COLO829 (cell line): ENCODE measurements at places on chromosomes 12 and 14.
A peak's percentile ranks its signal among the peaks of the same experiment; 100 is the strongest.

DNA sequence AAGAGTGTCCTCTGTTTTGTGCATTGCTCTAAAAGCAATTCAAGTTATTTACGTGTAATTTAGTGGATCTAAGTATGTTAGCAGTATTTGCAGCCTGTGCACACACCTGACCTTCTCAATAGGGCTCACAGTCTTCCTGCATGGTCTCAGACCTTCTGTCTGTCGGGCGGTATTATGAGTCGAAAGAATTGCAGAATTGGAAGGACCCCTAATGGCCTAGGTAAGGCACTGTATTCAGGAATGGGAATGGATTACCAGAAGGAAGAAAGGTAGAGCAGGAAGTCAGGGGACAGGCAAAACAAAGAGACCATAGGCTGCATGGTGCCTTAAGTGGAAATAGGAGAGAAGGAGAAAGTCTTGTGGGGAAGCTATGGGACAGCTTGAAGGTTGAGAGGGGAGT is 341.6 kb downstream of the VRK1 start:
- DNase-seq, result no peak

GRCh38 chr12:82648259-82648909 is 38.3 kb upstream of the TMTC2 start:
- no peak for DNase-seq

DNA sequence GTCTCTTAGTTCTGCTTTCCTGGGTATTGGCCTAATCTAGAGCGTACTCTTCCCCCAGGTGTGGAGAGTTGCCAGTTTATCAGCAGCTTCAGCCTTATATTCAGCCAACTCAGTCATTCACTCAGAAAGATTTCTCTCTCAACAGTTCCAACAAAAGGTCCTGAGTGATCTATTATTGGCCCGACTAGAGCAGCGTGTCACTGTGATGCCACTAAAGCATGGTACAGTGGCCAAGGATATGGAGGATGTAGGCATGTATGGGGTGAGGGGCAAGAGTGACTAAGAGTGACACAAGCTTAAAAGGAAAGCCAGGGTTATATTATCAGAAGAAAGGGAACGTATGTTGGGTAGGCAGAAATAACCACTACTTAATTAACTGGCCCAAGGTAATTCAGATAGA is 4.8 kb downstream of the NOPCHAP1 start:
- DNase-seq, result no peak

GRCh38 chr14:61380984-61381383 is 59.6 kb downstream of the PRKCH start:
- no peak for DNase-seq

DNA sequence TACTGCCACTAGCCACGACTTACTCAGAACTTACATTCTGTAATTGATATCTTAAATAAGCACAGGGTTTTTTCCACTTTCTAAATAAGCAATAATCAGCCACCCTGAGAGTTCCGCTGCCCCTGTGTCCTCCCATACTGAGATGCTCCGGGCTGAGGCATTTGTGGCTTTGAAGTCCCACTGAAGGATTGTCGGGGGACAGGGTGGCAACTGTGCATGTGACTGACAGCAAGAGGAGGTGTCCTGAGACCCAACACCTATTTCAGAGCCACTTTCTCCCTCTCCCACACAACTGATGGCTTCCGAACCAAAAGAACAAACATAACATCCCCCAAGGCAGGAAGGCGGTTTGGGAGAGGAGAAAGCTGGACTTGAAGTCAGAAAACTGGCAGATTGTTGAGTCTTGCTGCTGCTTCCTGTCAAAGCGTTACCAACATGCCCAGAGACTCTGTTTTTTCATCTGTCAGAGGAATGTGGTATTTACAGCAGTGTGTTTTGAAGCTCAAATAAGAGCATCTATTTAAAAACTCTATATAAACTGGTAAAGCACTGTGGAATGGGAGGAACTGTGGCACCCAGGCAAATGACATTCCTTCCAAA is 157.9 kb upstream of the FKBP4 start:
- no peak for DNase-seq

DNA sequence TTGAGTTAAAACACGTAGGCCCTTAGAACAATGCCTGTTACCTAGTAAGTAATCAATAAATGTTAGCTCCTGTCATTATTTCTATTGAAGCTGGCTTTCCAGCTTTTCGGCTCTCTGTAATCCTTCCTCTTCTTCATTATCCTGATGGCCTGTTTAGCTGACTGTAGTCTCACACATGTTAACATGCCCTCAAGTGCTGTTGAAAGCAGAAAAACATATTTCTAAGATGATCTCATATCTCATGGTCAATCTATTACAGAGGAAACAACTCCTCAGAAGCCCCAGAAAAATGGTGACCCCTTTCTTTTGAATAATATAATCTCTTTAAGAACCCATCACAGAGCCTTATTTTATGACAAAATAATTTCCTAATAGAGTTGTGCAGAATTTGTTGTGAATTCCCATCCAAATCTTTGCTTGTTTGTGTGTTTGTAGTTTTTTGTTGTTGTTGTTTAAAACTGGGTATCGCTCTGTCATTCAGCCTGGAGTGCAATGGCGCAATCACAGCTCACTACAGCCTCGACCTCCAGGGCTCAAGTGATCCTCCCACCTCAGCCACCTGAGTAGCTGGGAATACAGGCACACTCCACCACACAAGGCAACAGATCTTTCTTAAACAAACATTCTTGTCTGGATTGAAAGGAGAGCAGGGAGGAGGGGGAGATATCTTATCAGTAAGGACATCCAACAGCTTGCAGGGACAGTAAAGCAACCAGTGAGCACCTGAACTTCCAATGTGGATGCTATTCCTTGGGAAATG is 242.5 kb upstream of the CAND1 start:
- DNase-seq, result no peak

DNA sequence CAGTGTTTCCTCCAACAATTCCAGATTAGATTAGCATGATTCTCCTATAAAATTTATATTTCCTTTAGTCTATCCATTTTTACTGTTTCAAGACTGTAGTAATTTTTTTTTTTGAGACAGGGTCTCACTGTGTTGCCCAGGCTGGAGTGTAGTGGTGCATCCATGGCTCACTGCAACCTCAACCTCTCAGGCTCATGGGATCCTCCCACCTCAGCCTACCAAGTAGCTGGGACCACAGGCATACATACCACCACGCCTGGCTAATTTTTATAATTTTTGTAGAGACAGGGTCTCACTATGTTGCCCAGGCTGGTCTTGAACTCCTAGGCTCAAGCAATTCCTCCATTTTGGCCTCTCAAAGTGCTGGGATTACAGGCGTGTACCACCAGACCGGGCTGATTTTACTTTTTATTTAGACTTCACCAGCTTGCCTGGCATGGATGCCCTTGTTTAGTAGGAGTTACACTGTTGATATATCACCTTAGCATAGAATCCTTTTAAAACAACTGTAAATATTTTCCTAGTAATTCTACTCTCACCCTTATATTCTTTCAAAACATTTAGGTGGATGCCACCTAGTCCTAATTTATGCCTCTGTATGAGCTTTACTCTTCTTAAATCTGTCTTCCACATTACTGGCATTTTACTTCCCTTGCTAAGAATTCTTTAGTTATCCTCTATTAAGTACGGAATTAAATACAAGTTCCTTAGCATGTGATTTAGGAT is 55.8 kb upstream of the LIMA1 start:
- DNase-seq, result no peak

GRCh38 chr14:36663404-36664321 is 2.0 kb downstream of the PAX9 start:
- no peak for DNase-seq

- DNase-seq, result no peak
Observed at GRCh38 chr14:20499108-20499507, 6.2 kb upstream of the RNASE10 start.

DNA sequence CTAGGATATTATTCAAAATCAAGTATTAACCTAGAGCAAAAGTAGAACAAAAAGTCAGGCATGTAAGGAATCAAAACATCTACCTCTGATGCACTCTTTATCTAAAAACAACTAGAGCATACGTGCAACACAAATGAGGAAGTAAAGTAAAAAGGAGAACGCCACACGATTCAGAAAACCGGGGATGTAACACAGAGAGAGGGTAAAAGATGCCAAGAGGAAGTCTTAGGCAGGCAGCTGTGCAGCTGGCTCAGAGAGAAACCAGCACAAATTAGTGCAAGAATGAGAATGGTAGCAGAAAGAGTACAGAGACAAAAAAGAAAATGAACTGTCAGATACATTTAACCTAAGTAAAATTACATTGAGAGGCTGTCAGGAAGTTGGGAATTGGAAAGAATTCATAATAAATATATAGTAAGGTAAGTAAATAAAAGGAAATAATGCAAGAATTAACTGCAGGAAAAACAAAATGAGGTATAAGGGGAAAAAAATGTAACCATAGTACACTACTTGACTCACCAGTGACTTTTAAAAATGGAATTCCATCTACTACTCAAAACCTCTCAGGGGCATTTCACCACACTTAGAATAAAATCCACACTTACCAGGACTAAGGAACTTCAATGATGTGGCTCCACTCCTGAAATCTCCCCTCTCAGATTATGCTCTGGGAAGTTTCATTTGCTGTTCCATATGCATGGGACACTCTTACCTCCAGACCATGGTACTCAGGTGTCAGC is 17.1 kb downstream of the BCAT1 start:
- no peak for DNase-seq

- DNase-seq, result peak; percentile 52
Observed at GRCh38 chr14:104977681-104978653, at the start of gene AHNAK2. Gene AHNAK2 (minus strand): TSS chr14:104978374. CDS start chr14:104978237, 137 bp downstream.

DNA sequence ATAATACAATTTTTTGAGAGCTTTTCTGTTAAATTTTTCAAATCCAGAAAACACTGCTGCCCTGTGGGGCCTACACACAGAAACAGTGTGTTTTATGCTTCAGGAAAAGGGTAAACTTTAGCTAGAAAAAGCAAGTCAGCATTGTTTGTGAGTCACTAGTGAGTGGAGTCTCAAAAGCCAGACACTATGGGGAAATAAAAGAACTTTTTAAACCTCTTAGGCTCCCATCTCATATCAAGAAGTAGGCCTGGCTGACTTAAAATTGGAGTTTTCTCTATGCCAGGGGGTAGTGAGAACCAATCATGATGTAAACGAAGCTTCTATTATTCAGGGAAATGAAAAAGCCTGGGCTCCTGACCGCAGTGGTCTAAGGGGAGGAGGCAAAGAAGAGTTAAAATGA is 12.6 kb downstream of the GPR65 start:
- no peak for DNase-seq

DNA sequence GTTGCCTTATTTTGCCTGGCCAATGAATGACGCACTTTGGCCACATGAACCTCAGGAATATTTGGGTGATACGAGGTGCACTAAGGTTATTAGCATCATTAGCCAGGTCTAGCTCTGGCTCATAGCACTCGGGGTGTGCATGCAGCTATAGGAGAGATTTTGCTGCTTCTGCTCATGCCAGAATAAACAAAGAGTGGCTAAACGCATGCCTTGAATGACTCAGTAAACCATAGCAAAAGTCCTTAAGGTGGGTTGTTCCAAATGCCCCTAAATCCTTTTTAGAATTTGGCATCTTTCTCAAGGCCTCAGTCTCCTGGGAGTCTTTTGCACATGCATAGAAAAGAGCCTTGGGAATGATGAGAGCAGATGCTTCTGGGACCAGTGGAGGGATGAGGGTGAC is 343.7 kb upstream of the FKBP4 start:
- DNase-seq, result no peak

DNA sequence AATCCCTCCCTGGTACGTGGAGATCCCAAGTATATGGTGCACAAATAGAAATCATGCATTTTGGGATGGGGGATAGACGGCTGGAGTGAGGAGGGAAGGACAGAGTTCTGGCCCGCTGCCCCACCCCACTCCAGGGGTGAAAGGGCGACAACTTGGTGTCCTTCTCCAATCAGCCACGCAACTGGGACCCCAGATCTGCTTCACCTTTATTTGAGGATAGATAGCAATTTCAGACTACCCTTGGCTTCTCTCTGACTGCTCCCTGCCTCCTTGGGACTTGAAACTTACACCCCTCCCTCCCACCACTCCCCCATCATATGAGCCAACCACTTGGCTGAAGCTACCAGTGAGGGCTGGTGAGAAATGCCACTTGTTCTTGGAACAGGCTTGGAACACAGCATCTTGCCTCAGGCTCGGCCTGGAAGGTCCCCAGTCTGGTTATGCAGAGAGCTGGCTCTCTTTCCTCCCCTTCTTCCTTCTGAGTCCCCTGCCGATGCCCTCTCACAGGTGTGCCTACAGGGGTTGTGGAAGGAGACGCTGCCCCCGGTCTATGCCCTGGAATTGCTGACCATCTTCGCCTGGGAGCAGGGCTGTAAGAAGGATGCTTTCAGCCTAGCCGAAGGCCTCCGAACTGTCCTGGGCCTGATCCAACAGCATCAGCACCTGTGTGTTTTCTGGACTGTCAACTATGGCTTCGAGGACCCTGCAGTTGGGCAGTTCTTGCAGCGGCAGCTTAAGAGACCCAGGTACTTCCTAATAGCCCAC is 8.1 kb downstream of the OAS3 start:
- DNase-seq, result no peak

- no peak for DNase-seq
Observed at GRCh38 chr12:119176267-119177055, 2.3 kb upstream of the HSPB8 start.

GRCh38 chr12:108817909-108818308 is 39.5 kb downstream of the SSH1 start:
- no peak for DNase-seq

DNA sequence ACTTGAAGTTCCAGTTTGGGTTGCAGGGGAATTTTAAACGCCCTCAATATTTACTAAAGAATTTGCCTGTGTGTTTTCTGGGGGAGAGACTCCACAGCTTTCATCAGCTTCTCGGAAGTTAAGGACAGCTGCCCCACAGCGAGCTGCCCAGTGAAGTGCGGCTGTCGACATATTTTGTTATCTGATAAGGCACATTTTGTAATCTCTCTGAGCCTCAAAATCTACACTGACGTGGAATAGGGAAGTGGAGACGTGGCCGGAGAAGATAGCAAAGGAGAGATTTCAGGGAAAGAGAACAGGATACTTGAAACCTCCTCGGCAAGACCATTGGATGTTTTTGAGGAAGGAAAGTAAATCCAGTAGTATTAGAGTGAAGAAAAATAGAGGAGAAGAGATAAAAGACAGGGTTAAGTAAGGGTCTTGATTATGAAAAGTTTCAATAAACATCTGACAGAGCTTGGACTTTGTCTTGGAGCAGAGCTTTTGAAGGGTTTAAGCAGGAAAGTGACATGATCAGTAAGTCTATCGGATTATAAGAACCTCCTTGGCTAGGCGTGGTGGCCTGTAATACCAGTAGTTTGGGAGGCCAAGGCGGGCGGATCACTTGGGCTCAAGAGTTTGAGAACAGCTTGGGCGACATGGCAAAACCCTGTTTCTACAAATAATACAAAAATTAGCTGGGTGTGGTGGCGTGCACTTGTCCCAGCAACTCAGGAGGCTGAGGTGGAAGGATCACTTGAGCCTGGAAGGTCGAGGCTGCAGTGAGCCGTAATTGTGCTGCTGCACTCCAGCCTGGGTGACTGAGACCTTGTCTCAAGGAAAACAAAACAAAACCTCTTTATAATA is 1.1 kb downstream of the POLR3B start:
- DNase-seq, result peak; percentile 41

DNA sequence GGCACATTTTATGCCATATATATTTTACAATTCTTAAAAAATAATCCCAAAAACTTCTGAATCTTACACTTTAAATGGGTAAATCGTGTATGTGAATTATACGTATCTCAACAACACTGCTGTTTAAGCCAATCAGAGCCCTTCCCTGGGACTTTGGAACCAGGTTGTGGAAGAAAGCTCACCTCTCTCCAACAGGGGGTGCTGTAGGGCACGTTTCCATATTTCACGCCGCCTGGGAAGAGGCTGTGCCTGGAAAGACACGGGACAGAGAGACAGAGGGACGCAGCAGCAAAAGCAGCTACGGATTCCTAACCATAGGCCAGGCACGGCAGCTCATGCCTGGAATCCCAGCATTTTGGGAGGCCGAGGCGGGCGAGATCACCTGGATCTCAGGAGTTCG is 29.4 kb upstream of the FBRSL1 start:
- DNase-seq, result no peak

- DNase-seq, result no peak
Observed at GRCh38 chr14:69673578-69674305, 62.3 kb downstream of the SUSD6 start.
